ENCODE measurements at places on chromosomes 1 and 21.

DNA sequence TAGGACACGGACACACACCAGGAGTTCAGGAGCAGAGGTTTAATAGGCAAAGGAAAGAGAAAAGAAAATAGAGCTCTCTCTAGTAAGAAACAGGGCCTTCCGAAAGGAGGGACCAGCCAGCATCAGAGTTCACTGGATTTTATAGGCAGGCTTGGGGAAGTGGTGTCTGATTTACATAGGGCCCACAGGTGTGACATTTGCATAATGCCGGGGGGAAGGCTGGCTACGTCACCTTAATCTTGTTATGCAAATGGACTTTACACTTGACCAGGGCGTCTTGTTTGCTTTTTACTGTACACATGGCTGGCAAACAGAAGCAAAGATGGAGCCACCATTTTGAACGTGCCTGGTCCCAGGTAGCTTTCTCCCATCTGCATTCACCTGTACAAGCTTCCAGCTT is at the start of gene OR14A16:
Gene OR14A16 (minus strand): TSS at position 97 of the 400 bp plus-strand sequence. CDS start 8,390 bp downstream, outside the sequence.
- no peak for DNase-seq

GRCh38 chr1:109490934-109491302 is 3.0 kb upstream of the CYB561D1 start:
- DNase-seq = no peak

GRCh38 chr1:160777486-160778089 is 18.4 kb upstream of the LY9 start:
- DNase-seq = no peak

DNA sequence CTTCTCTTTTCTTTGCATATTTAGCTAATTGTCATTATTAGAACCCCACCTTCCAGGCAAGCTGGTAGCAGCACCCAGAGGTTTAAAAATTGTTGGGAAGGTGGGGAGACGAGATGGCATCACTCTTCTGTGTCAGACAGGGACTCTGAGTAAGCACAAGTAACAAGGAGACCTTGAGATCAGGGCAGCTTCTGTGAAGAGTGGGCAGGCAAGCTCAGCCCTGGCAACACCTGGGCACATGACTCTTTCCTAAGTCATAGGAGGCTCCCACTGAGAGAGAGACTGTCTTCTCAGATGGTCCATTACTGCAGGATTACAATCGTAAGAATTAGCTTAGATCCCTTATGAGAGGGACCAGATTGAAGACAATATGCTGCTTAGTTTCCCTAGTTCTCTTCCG is 183.5 kb downstream of the BRINP2 start:
- DNase-seq = no peak

- DNase-seq = peak; percentile 5
Observed at GRCh38 chr1:207619871-207620542, 24.9 kb upstream of the CR1L start.

DNA sequence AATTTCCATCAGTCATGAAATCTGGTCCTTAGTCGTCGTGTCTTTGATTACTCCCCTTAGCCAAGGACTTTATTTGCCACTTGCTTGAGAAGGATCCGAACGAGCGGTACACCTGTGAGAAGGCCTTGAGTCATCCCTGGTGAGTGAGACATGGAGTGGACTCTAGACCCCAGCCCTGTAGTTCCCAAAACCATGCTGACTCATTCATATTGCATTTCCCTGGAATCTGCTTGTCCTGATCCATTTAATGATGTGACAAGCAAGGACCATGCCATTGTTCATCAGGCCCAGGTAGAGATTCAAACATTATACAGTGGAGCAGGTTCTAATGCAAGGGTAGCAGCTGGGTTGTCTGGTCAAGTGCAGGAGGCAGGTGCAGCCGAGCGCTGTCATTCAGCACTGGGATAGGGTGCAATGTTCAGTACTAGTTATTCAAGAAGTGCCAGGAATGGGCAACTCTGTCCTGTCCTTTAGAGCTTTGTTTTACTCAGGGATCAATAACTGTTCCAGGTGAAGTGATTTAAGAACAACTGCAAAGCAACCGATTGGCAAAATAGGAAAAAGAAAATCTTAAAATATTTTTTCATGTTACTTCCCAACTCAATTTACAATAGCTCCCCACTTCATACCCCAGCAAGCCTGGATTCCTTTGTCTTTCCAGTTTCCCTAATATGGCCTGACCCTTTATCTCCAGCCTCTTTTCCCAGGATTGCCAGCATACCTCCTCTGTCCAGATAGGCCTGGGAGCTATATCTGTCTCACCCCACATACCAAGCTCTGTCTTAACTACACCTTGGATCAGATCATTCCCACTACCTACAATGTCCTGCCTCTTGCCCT is 26.5 kb downstream of the CAMK1G start:
- no peak for DNase-seq

DNA sequence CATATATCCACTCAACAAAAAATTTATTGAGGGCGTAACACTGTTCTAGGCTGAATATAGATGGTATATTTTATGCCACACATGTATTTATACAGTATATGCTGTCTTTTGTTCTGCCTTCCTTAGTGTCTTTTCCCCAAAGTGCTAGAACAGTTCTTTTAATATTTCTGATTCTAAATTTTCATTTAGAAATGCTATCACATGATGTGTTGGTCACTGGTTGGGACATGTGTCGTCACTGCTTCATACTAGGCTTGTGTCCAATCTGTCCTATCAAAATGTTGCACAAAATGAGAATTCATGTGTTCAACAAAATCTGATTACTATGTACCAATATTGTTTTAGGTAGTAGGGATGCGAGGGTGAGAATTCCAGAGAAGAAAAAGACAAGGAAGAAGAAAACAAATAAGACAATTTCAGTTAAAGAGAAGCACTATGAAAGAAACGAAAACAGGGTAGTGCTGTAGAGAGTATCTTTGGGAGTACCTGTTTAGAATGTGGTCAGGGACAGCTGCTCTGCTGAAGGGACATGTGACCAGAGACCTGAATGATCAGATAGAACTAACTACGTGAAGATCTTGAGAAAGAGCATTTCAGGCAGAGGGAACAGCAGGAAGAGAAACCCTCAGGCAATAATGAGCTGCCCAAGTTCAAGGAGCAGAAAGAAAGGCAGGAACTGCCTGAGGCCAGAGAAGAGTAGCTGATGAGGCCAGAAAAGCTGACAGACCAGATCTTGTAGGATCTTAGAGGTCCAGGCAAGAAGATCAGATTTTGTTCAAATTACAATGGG is 1.3 kb downstream of the KMO start:
- DNase-seq = no peak

DNA sequence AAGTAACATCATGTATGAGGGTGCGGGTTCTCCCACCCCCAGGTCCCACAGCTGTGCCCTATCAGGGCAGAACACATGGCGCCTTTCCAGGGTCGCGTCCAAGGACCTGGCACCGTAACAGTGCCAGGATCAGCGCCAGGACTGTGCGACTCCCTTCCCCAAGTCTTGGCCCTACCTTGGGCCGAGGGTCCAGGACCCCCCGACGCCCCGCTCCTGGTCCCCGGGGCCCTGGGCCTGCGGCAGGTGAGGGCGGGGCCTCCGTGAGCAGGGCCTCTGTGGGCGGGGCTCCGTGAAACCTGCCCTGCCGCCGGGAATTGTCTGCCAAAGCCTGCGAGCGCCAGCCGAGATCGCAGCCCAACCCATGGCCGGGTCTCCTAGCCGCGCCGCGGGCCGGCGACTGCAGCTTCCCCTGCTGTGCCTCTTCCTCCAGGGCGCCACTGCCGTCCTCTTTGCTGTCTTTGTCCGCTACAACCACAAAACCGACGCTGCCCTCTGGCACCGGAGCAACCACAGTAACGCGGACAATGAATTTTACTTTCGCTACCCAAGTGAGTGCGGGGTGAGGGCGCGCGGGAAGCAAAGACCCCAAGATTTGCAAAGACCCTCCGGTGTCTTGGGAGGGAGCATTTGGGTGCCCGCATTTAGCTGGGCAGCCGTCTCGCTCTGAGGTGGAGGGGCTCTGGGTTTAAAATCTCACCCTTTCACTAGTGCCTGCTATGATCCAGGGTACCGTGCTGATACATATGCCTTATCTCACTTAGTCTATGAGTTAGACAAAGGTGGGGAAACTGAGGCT is at the start of gene RHBG:
Gene RHBG (plus strand): TSS at position 323 of the 796 bp plus-strand sequence. CDS start 39 bp downstream, at position 362.
- DNase-seq = no peak

DNA sequence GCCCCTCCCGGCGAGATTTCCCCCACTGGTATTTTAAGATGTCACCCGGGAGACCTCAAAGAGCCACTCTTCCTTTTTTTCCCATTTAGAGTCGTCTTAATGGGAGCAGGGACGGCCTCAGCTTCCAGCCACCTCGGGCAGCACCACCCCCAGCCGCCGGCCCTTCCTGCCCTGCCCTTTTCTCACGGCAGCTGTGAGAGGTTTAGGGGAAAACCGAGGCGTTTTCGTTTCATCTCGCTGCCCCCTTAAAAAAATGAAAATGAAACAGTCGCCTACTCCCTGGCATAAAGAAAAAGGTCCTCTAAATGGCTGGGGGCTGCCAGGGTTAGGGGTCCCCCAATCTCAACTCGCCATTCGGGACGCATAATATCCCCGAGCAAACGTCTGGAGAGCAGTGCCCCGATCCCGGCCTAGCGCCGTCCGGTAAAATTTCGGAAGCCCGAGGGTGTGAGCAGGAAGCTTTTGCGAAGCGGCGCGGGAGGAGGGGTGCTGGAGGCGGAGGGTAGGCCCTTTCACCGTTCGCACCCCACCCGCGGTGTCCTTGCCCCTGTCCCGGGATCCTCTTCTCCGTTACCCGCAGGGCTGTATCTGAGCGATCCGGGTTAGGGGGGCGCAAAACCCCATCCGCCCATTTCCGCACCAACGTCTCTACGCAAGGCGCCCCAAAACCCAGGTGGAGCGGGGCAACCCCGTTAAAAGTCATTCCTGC is 1.2 kb downstream of the RUNX3 start:
- no peak for DNase-seq

- no peak for DNase-seq
Observed at GRCh38 chr1:8523666-8524206, 205.8 kb downstream of the SLC45A1 start.

- no peak for DNase-seq
Observed at GRCh38 chr21:40568807-40569206, 278.2 kb downstream of the DSCAM start.

- no peak for DNase-seq
Observed at GRCh38 chr1:241532162-241532531, at the start of gene KMO. KMO (plus strand) TSS chr1:241532378; CDS start chr1:241532445, 67 bp downstream.

- DNase-seq = no peak
Observed at GRCh38 chr1:27346991-27347624, 5.3 kb downstream of the SYTL1 start.

- DNase-seq = no peak
Observed at GRCh38 chr1:113021430-113022085, 51.4 kb upstream of the LRIG2 start.

DNA sequence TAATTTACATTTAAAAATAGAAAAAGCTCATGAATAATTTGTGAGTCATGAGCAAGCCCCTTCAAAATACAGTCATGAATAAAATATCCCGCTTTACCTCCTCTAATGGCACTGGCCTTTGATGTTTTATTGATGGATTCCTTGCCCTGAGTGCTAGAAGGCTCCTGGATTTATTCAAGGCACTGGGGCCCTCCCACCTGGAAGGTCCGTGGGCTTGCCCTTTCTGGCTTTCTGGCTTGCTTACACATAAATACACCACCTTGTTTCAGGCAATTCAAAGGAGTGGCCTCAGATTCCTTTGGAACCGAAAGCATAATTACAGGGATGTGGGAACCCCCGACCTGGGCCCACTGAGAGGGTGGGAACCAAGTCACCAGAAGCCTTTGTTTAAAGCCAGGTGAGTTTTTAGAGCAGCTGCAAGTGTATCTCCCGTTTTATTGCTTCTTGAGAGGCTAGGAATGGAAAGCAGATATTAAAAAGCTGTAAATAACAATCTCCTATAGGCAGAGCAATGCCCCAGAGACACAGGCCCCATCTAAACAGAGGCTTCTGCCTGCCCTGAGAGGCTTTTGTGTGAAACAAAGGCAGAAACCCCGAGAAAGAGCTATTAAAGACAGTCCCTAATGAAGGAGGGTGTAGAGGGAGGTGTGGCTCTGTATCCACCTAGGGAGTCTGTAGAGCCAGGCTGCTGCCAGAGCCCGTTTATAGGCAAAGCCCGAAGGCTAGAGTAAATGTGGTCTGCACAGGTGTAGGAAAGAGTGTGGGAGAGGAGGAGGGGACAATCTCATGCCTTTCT is 126.4 kb downstream of the FAM78B start:
- no peak for DNase-seq

DNA sequence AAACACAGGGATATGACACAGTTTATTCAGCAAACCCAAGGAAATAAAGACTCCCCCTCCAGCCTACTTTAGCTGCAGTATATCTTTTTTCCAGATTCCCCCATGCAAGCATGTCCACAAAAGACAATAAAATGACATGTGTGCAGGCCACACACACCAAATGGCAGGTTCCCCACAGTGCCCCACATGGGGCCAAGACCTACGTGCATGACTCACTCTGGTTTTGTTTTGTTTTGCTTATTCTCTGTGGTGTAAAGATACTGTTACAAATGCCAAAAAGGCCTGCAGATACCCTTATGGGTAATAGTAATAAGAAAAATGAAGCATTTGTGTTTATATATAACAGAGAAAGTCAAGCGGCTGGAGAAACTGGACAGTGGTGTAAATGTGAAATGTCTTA is 71.6 kb downstream of the RD3 start:
- DNase-seq = no peak

GRCh38 chr1:45359882-45360513 is 19.8 kb upstream of the MUTYH start:
- DNase-seq = peak; percentile 32

DNA sequence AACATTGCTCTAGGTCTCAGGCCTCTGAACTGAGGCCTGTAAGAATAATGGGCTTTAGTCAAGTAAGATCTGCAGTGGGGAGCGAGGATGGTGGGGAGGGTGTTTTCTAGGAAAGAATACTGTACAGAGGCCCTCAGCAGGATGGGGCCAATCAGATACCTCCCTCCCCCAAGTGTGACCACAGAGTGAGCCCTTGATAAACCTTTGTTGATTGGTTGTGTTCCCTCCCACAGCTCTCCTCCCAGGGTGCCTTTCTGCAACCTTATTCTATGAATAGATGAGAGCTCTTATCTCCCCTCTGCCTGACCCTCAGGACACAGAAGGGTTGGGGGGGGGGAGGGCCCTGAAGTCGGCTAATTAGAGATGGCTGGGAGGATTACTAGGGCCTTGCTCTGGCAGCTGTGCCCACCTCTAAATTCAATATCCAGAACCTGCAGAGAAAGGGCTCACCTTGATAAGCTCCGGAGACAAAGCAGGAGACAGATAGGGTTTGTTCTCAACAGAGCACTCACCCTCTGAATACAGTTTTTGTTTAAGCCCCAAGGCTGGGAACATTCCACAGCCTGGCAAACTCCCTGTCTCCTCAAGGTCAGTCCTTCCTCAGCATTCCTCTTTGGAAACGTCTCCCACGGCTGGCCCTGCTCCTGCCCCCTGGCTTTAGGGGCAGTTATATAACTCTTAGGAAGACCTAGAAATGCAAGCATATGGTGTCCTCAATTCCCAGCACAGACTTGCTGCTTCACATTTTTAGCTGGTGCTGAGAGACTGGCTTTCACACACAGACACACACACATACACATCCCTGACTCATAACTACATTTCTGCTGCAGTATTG is 42.9 kb downstream of the ATP1A1 start:
- DNase-seq = no peak

- DNase-seq = no peak
Observed at GRCh38 chr1:17688217-17688810, 66.8 kb upstream of the ACTL8 start.

DNA sequence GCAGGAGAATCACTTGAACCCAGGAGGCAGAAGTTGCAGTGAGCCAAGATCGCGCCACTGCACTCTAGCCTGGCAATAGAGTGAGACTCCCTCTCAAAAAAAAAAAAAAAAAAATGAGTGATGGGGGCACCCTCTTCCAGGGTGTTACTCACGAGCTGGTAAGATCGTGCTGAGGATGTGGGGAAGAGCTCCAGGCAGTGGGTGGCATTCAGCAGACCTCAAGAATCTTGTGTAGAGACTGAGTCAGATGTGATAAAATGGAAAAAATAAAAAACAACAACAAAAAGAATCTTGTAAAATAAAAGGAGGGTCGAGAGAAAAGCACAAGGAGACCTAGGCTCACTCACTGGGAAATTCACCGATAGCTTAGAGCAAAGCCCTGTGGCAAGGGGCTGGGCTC is 38.5 kb downstream of the EPHA2 start:
- peak; percentile 62 for DNase-seq
